ENCODE measurements at places on chromosomes 5 and 9.

- no peak for DNase-seq
These were observed 39.0 kb downstream of the ITK start for GRCh38 chr5:157219491-157220271.

DNA sequence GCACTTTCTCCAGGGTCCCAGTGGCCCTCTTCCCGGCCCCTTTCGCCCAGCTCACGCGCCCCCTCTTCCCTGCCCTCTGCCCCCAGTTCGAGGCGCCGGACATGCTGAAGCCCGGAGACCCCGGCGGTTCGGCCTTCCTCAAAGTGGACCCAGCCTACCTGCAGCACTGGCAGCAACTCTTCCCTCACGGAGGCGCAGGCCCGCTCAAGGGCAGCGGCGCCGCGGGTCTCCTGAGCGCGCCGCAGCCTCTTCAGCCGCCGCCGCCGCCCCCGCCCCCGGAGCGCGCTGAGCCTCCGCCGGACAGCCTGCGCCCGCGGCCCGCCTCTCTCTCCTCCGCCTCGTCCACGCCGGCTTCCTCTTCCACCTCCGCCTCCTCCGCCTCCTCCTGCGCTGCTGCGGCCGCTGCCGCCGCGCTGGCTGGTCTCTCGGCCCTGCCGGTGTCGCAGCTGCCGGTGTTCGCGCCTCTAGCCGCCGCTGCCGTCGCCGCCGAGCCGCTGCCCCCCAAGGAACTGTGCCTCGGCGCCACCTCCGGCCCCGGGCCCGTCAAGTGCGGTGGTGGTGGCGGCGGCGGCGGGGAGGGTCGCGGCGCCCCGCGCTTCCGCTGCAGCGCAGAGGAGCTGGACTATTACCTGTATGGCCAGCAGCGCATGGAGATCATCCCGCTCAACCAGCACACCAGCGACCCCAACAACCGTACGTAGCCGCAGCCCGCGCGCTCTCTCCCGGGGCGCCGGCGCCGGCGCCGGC lies 1.0 kb downstream of the PRDM6 start:
- no peak for DNase-seq

DNA sequence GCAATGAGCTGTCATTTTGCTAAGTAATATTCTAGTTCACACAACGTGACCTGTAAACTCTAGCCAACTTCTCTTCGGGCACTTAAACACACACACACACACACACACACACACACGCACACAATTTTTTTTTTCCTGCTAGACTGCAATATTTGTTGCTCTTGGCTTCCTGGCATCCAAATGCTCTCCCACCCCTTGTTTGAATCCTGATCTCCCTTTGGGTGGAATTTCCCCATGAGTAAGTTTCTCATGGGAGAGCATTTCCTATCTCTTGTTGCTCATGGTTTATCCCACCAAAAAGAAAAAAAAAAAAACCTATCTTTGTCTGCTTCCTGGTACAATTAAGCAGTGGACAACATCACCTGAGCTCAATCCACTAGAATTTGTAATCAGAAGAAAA lies 54.7 kb upstream of the TSLP start:
- DNase-seq, result peak; percentile 28

DNA sequence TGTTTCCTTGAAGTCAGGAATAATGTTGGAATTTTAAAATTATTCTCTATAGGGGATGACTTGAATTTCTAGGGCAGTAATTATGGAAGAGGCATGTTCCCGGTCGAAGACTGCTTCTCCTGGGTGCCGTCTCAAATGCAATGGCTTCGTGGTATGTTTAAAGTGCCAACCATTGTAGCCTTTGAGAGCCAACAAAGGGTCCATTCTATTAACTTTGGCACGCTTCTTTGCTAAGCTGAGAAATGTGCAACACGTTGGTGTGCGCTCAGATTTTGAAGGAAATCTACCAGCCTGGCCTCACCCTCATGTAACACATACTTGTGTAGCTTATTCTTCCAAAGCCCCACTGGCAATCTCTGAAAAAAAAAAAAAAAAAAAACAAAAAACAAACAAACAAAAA lies 221.2 kb upstream of the ANKH start:
- no peak for DNase-seq

- no peak for DNase-seq
These were observed 1060.4 kb downstream of the CDH12 start for GRCh38 chr5:21792748-21793147.

DNA sequence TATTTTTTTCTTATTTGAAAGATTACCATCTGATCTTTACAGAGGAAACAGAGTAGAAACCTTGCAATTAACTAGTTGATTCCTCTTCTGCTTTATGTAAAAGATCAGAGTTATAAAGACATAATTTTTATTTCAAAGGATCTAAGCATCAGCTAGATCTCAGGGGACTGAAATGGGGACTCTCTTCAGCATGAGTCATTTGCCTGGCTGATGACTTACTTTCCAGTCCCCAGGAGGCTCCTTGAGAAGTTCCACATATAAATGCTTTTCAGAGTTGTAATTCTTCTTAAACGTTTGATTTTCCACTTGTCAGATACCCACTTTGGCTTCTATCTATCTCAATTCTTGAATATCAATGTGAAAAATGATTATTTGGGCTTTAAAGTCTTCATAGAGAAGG lies 389.4 kb downstream of the RAB3C start:
- no peak for DNase-seq

GRCh38 chr9:135051316-135052038 lies 36.0 kb upstream of the OLFM1 start:
- DNase-seq, result no peak

- no peak for DNase-seq
These were observed 103.1 kb upstream of the TXNDC8 start for GRCh38 chr9:110440796-110441195.
